ENCODE measurements at places on chromosomes 3 and 15.

GRCh38 chr15:90478846-90479481 is 50.8 kb upstream of the CRTC3 start:
- no peak for DNase-seq

DNA sequence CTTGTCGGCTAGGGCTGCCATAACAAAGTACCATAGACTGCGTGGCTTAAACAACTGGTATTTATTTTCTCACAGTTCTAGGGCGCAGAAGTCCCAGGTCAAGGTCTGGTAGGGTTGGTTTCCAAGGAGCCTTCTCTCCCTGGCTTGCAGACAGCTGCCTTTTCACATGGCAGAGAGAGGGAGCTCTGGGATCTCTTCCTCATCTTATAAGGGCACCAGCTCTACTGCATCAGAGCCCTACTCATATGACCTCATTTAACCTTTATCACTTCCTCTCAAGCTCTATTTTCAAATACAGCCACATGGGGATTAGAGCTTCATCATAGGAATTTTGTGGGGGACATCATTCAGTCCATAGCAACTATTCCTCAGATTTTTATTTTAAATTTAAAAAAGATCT is 17.6 kb upstream of the PAQR9 start:
- DNase-seq, result no peak

DNA sequence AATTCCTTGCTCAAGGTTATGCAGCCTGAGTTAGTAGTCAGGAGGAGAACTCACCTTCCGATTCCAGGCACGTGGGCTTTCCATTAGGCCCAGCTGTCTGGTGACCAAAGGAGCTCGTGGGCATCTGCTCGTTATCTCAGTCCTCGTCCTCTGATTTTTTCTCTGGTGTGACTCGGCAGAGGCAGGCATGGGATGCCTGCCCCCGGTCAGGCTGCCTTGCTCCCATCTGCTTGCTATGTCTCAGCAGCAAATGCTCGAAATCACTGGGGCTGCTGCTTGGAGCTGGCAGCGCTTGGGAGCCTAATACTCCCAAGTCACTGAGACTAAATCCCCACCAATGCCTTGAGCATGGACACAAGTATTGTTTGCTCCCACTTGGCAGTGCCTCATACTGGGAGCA is 84.5 kb upstream of the NMNAT3 start:
- no peak for DNase-seq

DNA sequence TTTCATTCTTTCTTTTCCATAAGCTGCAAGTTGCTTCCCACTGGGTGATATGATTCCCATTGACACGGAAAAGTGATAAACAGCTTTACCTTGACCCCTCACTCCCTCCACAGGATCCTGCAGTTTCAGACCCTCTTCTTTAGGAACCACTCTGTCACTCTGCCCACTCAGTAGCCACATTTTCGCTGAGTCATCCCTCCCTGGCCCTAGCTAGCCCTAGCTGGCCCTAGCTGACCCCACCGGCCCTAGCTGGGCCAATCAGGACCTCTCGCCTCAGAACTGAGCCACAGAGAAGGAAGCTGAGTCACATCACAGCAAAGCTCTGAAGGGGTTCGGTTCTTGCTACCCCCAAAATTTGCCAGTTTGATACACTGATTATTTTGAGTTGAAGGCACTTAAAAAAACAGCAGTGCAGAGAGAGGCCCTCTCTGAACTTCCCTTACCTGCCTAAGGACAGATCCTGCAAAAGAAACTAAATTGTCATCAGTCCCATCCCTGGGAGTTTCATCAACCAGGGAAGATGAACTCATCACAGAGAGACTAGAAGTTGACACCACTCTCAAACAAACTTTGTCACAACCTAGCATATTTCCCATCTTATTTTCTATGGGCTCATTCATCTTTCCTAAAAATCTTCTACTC is 233.5 kb upstream of the PROK2 start:
- no peak for DNase-seq

GRCh38 chr3:169865176-169865767 is 4.5 kb downstream of the LRRC31 start:
- no peak for DNase-seq
